ENCODE measurements at places on chromosomes 6 and 20.

DNA sequence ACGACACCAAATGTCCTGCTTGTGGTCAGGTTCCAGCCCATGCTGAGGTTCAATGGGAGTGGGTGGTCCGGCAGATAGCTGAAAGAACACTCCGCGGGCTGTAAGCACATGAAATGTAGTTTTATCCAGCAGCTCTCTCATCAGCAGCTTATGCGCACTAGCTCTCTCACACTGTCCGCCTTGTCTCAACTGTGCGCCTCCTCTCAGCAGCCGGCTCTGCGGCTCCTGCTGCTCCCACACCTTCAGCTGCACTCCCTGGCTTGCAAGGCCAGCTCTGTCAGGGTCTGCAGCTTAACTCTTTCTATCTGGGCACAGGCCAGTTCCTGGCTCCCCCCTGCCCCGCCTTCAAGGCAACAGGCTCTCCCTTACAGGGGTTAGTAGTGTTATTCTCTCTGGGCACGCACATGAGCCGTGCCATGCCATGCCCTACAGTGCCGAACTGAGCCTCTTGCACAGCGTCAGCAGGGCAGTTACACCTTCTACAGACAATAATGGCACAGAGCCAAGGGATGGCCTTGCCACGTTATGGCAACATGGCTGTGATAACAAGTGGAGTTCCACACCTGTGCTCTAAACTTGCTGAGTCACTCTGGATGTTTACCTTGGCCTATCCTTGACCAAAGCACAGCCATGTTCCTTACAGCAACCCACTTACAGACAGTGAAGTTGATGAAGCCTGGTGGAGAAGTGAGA is 84.0 kb upstream of the LRFN2 start:
- no peak overlapping the region for H3K4me3 ChIP-seq
- H3K36me3 ChIP-seq: no peaks in the 10 kb centered on the region
- no peak overlapping the region for H3K27ac ChIP-seq
- H3K27me3 ChIP-seq: no peaks in the 10 kb centered on the region
- no peak for DNase-seq

DNA sequence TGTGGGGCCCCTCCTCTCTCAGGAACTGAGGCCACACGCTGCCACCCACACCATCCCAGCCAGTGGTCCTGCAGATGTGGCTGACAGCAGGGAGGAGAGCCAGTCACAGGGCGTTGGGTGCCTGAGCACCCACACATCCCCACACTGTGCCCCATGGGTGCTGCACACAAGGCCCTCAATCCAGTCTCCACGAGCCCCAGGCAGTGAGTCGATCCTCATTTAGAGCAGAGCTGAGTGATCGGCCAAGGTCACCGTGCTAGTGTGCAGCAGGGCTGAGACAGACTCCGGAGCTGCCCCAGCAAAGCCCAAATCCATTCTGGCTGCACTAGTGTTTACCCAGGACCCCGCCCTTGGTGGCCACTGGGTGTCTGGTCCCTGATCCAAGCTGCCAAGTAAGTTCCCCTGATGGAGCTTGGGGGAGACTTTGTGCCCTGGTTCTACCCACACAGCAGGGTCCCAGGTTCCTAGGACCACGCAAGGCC is 9.0 kb downstream of the C20orf203 start:
- no peak overlapping the region for H3K27ac ChIP-seq
- H3K27me3 ChIP-seq: no peaks in the 10 kb centered on the region
- DNase-seq: no peak
- no peaks in the 10 kb centered on the region for H3K36me3 ChIP-seq

DNA sequence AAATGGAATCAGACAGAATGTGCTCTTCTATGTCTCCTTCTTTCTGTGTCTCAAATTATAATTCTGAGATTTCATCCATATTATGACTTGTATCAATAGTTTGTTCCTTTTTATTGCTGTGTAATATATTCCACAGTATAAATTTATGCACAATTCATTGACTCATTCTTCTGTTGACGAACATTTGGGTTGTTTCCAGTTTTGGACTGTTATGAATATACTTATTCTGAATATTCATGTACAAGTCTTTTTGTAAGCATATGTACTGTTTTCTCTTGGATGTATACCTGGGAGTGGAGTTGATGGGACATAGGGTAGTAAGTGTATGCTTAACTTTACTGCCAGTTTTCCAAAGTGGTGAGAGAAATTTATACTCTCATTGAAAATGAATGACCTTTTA is 28.1 kb upstream of the TRAF3IP2 start:
- no peaks in the 10 kb centered on the region for H3K27me3 ChIP-seq
- H3K36me3 ChIP-seq: no peaks in the 10 kb centered on the region
- DNase-seq: no peak
- no peak overlapping the region for H3K4me3 ChIP-seq

DNA sequence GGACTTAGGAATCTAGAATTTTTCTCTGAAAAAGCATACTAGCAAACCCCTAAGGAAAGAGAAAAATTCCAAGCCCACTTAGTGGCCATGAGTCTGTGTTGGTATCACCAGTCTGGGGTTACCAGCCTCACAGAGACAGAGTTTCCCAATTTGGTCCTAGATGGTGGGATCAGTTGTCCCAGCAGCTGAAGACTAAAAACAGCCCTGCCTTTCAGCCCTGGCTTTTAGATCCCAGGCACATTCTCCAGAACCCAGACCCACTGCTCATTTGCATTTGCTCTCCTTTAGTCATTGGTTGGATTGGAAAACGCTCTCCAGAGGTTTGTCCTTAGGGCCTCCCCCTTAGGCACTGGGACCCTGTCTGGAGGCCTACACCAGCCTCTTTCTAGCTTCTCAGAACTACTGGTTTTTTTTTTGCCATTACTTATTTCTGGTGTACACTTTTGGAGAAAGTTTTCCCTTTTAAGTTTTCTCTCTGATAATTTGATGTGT is 39.1 kb upstream of the FOXO3 start:
- H3K36me3 ChIP-seq: peaks cover 7% of the 10 kb centered on the region
- H3K27ac ChIP-seq: no peak overlapping the region
- H3K4me3 ChIP-seq: no peak overlapping the region
- DNase-seq: no peak

DNA sequence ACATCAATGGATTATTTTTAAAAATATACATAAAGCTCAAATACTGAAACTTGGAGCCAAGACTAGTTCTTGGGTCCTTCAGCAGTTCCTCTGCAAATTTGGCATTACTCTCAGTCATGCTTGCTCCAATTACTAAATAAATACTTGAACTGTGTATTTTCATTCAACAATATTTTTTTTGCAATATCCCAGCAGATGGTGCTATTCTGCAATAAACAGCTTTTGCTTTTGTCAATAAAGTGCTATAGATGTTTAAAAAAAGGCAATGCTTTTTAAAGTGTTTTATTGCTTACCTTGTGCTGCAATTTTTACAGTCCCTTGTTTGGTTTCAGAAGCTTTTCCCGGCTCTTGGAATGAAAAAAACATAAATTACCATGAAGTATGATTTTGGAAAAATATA is 243.4 kb downstream of the TRDN start:
- H3K4me1 ChIP-seq: no peaks in the 10 kb centered on the region
- DNase-seq: no peak
- H3K27me3 ChIP-seq: no peaks in the 10 kb centered on the region
- no peak overlapping the region for H3K27ac ChIP-seq
- no peaks in the 10 kb centered on the region for H3K36me3 ChIP-seq
- no peak overlapping the region for H3K4me3 ChIP-seq

DNA sequence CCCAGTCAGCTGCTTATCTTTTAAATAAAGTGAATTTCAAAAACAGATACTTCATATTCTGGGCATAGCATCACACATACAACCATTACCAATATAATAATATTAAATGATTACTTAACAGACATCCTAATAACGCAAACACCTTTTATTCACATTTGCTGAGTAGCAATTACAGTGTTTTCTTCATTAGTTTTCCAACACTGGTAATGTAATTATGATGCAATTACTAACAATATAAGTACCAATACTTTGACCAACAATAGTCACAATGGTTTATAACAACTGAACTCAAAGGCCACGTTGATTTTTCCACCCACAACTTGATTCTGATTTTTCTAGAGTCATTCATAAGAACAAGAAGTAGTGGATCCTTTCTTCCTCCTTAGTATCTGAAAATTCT is 104.1 kb downstream of the MYB start:
- H3K4me3 ChIP-seq: no peak overlapping the region
- peaks cover 3% of the 10 kb centered on the region for H3K36me3 ChIP-seq
- no peaks in the 10 kb centered on the region for H3K4me1 ChIP-seq
- H3K27me3 ChIP-seq: no peaks in the 10 kb centered on the region
- DNase-seq: no peak

GRCh38 chr6:76940191-76940590 is 523.1 kb downstream of the HTR1B start:
- H3K4me3 ChIP-seq: no peak overlapping the region
- H3K27ac ChIP-seq: no peak overlapping the region
- no peak for DNase-seq
- no peaks in the 10 kb centered on the region for H3K27me3 ChIP-seq

- DNase-seq: no peak
- H3K27me3 ChIP-seq: no peaks in the 10 kb centered on the region
- no peaks in the 10 kb centered on the region for H3K36me3 ChIP-seq
- no peak overlapping the region for H3K4me3 ChIP-seq
- H3K4me1 ChIP-seq: peaks cover 7% of the 10 kb centered on the region
Observed at GRCh38 chr6:16594849-16595248, 166.4 kb downstream of the ATXN1 start.

DNA sequence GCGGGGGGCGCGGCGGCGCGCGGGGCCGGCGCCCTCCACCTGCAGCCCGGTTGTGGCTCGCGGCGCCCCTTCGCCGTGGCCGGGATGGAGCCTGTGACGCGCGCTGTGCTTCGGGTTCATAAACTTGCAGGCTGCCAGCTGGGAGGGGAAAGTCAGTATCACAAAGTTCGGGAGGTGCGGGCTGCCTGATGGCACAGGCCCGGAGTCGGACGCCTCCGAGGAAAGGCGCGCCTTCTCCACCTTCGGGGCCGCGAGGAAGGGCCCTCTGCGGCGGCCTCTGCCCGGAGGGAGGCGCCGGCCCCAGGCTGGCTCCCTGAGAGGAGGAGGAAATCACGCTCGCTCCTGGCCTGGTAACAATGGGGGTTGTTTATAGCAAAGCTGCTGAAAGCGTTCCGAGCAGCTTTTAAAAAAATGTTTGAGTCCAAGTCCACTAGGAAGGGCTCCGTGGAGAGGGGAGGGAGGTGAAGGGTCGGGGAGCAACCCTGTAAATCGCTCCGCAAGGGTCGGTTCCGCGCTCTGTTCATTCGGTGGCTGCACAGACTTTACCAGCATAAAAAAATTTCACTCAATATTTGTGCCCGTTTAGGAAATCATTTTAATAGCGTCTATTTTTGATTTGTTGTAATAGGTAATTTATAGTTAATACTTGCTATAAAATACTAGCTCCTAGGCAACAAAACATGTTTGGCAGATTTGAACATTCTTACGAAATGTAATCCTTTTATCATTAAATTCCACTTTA is 1.0 kb downstream of the AFDN start:
- peak overlapping the region; percentile 82 for H3K4me3 ChIP-seq
- peak overlapping the region; percentile 77 for H3K27ac ChIP-seq
- H3K4me1 ChIP-seq: peaks cover 35% of the 10 kb centered on the region
- no peak for DNase-seq

All from suprapubic skin (tissue), 4 donors.